Right cardiac atrium (tissue), 5 donors: ENCODE measurements at places on chromosomes 11 and 22.

DNA sequence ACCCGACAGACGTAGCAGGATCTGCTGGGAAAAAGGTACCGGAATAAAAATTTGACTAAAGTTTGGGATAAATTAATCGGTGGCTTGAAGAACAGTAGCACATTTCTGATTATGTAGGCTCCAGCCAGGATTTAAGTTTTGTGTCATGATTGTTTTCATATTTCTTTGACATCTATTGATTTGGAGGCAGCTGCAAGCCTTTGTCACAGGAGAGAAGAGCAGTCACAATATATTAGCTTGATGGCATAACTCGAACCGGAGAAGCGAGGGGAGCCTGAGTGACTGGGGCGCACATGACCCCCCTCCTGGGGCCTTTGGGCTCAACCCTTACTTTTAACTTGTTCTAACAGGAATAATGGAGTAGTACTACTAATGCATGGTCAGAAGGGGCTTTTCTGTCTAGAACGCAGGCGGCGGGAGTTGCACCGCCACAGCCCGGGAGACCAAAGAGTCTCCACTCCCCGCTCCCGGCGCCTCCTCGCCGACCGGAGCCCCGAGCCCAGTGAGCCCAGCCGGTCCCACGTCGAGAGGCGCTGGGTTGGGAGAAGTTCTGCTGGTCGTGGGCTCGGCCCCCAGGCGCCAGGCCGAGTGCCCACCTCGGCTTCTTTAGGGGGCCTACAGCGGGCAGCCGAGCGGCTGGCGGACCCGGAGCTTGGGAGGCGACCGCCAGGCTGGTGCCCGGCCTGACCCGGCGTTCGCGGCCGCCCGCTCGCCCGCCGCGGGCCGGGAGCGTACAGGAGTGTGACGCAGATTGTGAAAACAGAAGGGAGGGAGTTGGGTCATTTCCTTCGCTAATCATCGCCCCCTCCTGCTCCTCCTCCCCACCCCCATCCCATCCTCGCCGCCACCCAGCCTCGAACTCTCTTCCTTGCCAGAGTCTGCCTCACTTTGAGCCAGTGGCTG is 15.7 kb upstream of the PAX6 start:
- DNase-seq = no peak

DNA sequence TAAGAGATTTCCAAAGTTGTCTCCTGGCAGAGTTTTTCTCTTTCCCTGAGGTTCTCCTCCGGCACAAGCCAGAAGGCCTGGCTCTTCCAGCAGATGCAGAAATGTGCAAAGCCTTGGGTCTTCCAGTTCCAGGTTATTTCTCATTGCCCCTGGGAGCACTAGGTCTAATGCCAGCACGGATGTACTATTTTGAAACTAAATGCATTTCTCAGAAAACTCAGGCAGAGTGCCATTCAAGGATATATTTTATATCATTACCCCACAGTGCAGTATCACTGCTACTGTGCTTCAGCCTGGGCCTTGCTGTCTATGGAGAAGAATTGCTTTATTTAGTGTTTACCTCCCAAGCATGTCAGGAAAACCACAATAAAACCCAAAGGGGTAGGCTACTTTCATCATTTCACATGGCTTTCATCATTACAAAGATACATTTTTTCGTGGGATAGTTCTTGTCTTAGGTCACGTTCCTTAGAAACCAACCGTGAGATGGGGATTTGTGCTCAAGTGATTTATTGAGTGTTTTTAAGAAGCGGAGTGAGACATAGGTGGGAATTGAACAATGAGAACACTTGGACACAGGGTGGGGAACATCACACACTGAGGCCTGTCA is 22.4 kb upstream of the FZD4 start:
- DNase-seq = no peak

DNA sequence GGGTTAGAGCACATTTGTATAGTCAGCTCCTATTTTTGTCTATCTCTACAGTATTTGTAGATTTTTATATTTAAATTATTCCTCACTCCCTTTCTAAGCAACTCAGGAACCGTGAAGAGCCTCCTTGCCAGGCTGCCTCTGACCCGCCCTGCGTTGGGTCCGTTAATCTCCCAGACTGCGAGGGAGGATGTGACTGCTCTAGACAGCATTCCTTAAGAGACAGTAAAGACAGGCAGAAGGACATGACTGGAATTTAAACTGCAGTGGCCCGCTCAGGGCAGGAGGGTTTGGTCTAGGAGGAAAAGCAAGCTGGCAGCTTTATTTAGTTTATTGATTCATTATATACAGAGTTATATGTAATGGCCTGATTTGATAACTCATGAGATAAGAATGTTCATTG is 413.7 kb downstream of the TMEM135 start:
- no peak for DNase-seq

DNA sequence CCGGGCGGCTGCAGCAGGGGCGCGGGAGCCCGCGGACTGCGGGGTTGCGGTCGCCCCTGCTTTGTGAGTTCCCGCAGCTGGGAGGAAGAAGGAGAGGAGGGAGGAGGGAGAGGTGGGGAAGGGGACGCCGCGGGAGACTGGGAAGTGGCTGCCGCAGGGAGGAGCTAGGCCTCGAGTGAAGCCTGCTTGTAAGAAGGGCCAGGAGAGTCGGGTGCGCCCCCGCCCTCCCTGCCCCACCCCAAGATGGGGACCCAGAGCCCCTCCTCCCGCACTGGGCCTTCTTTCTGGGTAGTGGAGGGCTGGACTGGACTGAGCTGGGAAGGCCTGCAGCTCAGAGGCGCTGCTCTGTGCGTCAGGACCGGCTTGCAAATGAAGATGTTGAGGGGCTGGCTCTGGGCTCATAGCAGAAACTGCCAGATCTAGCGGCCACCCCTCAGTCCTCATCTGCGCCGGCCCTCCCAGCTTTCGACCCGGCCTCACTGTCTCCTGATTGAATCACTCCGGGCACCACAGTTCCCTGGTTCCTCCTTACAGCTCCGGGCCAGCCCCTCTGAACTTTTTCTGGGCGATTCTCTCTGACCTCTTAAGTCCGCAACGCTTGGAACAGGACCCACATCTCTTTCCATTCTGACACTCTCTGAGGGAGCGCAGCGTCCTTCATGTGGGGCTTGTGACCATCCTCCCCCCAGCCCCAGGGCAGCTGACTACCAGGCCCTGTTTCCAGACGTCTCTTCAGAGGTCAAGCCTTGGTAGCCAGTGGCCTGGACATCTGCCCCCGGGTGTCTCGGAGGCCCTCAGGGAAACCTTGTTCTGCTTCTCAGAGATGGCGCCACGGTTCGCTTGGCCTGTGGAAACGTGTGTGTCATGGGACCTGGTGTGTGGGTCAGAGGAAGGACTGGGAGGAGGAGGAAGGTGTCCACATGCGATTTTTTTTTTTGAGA is 21.9 kb downstream of the SERPINH1 start:
- peak; percentile 87 for DNase-seq

DNA sequence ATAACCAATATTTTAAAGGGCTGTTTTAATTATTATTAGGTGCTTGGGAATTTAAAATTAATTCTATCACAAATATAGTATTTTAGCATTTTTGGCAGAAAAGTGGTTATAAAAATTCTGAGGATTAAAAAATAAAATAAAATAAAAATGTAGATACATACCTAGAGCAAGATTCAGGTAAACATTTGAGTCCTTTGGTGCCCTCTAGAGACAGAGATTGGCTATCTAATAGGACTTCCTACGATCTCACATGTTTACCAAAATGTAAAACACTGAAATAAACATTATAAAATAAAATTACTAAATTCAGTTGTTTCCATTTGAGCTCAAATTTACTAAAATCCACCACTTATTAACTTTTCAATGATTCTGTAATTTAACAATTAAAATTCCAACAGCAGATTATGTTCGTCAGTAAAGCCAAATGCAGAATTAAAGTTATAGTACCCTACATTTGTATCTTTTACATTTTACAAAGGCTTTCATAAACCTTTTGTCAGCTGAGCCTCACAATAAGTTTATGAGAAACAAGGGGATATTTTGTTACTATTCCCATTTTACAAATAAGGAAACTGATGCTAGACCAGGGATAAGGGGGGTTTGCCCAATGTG is 27.7 kb downstream of the SLC36A4 start:
- no peak for DNase-seq

GRCh38 chr11:126167488-126167887 is 44.0 kb downstream of the RPUSD4 start:
- no peak for DNase-seq

DNA sequence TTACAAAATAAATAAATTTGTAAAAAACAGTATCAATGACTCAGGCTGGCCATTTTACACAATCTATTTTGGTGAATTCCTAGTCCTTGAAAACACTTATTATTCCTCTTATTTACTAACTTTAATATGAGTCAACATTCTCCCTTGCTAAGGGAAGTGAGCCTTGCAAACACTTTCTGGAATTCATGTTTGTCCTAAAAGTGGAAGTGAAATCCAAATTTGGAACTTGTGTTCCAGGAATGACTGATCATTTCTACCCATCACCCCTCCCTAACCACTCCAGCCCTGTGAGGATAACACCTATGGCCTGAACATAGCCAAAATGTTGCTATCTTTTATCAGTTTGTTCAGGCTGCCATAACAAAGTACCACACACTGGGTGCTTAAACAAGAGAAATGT is 83.1 kb downstream of the OR5AK2 start:
- no peak for DNase-seq

DNA sequence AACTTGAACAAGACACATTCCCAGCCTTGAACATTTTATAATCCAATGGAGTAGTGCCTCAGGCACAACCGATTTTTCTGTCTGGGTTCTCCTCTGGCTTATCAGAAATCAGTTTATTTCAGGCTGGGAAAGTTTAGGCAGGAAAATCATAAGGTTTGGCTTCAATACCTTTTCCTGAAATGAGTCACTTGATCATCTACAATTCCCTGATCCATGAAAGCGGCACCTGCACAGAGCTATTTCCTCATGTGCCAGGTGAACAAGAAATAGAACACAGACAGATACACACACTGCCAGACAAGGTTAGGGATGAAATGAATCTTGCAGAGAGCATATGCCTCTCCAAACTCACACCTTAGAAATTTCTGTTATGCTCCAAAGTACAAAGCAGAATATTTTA is 106.7 kb upstream of the OR9G4 start:
- no peak for DNase-seq

DNA sequence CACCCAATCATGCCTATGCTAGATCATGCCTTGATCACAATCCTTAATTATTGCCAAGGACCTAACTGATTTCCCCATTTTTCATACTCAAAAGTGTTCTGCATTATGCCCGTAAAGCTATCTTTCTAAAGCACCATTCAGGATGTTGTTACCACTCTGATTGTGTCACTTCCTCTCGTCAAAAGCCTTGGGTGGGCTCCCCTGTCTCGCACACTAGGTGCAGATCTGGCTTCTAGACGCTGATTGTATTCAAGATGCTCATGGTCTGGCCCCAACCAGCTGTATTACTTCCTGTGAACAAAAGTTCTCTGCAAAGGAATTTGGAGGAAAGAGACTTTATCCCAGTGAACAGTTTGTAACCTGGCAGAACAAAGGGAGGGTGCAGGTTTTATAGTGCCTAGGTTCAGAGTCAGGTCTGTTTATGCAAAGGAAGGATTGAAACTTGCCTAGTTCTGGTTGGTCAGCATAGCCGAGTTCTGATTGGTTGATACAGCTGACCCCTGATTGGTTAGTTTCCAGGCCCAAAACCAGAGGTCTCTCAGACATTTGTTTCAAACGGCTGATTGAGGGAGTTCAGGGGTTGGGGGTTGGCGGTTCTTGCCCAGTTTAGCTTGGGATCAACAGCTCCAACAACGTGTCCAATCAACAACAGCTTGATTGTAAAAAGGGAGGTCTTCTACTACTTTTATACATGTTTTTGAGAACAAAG is 25.4 kb downstream of the ATG13 start:
- DNase-seq = no peak
